Progenitor cell of endocrine pancreas (in vitro differentiated cells): ENCODE measurements at places on chromosomes 7 and 10. TPM values are rescaled to one million over a fixed set of nuclear protein-coding genes. Genes with fewer than 3 reads are reported as not detected.

DNA sequence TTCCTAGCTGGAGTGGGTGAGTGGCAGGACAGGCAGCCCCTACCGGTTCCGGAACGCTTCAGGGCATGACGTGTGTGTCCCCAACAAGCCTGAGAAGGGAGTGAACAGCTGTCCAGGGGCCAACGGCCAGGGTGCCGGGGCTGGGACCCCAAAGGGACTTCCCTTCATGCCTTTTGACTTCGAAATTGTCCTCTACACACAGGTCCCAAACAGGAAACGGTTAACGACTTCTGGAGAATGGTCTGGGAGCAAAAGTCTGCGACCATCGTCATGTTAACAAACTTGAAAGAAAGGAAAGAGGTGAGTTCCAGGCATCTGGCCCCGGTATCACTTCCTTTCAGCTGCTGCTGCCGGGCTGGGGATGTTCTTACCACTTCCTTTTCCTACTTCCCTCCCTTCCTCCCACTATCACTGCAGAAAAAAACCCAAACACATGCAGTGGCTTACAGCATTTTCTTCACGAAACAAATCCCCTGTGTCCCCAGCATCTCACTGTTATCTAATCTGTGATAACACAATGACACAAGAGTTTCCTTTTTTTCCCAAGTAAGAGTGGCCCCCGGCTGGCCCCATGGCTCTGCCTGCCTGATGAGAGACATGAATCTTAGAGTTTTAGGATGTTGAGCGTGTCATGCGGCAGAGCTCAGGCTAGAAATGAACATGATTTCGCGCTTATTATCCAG lies 63.2 kb downstream of the MKI67 start:
- no peak for DNase-seq

DNA sequence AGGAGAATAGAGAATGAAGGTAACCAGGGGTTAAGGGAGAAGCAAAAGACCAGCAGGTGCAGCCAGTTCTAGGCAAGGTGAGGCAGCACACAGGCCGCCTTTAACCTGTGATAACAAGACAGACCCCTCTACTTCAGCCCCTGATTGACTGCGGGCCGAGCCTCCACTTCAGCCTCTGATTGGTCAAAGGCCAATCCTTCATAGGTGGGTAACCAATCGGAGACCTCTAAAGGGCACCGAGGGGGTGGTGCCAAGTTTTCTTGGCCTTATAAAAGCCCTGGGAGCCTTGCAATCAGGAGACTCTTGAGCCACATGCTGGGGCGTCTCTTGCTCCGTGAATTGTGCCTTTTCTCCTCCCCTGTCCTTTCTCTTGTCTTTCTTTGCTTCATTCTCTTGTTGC lies 98.8 kb downstream of the ELFN1 start:
- no peak for DNase-seq

GRCh38 chr7:158734861-158735260 lies 30.3 kb upstream of the NCAPG2 start:
- no peak for DNase-seq

- DNase-seq: peak; percentile 7
Observed at GRCh38 chr10:131848296-131848695, 52.5 kb upstream of the PPP2R2D start.

DNA sequence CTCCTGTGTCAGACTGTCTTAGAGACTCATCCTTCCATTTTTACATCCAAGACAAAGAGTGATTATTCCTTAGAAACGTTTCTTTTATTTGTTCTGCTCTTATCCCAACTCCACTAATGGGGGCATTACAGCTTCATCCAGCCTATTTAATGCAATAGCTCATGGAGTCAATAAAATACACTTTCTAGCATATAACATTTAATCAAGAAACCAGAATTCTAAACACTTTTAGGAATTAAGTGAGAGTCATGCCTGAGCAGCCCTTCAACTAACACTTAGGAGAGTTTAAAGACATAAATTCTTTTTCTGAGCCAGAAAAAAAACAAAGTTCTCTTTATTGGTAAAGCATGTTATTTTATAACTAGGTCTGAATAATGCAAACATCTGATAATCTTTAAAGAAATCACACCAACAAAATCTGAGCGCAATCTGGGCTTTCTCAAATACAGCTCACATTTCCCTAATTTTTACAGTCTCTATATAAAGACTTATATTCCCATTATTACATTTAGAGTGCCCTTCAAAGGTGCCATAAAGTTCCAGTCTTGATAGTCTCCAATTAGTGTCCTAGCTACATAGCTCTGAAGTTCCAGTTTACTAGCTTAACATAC lies 361.7 kb upstream of the HPS1 start:
- no peak for DNase-seq

GRCh38 chr7:32381024-32381601 lies 109.1 kb downstream of the LSM5 start:
- no peak for DNase-seq

DNA sequence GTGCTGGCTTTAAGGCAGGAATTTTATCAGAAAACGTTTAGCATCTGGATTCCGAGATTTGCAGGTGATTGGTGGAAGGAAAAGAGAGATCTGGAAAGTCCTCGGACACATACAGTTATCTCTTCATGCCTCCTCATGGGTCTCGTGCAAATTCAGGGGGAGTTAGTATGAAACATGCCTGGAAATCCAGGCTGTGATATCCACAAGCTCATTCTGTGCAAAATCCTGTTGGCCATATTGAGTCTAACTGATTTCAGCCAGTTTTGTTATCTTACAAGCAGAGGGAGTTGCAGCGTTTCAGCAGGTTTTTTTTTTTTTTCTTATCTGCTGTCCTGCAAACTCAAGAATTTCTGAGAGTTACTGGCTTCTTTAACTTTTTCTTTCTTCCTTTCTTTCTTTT lies 411.5 kb downstream of the GALNT17 start:
- no peak for DNase-seq

- no peak for DNase-seq
Observed at GRCh38 chr7:130891254-130892094, 157.5 kb upstream of the KLF14 start.

- DNase-seq: no peak
Observed at GRCh38 chr10:120431251-120431651, 25.8 kb upstream of the PLPP4 start.

DNA sequence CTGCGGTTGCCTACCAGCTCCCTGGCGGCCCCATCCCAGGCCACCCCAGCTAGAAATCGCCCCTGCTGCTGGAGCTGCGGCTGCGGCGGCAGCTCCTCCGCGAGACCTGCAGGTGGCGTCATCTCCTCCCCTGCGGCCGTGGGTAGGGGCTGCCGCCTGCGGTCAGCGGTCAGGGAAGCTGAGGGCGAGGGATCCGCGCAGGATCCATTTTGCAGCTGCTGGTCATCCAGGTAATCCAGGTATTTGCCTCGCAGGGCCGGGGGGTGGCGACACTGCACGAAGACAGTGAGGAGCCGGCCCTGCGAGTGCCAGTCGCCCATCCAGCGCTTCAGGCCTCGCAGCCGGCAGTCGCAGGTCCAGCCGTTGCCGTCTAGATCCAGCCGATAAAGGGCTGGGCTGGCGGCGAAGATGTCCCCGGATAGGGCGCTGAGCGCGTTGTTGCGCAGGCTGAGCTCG lies 1.5 kb downstream of the TRIL start:
- DNase-seq: peak; percentile 77

- DNase-seq: no peak
Observed at GRCh38 chr7:102472126-102473041, 6.3 kb downstream of the POLR2J start.

DNA sequence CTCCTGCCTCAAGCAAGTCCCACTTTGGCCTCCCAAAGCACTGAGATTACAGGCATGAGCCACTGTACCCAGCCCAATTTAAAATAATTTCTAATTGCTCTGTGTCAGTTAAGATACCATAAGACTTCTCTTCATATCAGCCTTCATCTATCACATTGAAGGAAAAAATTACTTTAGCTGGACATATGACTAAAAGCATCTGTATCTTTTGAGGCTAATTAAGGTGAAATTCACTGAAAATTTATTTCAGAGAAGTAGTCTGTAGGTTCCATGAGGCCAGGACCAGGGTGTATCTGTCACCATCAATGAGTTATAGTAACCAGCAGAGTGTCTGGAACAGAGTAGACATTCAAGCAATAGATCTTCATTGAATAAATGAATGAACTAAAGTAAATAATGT lies 205.2 kb upstream of the PHYHIPL start:
- no peak for DNase-seq

GRCh38 chr10:95242581-95243317 lies 48.1 kb downstream of the PDLIM1 start:
- DNase-seq: peak; percentile 29

DNA sequence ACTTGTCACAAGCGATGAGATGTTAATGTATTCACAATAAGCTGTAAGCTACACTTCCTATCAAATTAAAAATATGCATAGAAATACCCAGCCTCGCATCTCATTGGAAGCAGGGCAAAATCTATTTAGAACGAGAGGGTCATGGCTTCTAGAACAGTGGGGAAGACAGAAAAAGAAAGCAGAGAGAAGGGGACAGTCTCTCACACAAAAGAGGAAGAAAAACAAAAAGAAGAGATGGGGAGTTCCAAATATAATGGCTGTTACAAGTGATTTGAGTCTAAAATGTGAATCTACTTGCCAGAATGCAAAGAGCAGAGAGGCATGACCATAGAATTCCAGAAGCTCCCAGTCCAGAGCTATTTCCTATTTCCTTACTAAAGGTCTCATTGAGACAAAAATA lies 13.8 kb downstream of the LRRN3 start:
- DNase-seq: no peak

- no peak for DNase-seq
Observed at GRCh38 chr7:12764458-12764891, 77.0 kb downstream of the ARL4A start.

- DNase-seq: no peak
Observed at GRCh38 chr7:123208793-123209192, 9.0 kb upstream of the SLC13A1 start.

DNA sequence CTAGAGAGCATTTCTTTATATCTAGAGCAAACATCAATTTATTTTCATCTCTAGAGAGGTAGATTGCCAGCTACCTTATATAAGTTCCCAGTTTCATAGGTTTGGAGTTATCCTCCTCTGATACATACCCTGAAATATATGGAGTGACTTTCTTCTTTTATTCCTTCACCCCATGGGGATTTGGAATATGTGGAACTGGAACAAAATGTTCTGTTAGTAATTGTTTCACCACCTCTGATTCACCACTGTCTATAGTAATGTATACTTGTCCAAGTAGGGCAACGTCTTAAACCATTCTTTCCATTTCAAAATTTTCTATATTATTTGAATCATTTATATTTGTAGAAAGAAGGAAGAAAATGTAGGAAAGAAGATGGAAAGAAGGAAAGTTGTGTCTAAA lies 511.2 kb upstream of the KCND2 start:
- no peak for DNase-seq

DNA sequence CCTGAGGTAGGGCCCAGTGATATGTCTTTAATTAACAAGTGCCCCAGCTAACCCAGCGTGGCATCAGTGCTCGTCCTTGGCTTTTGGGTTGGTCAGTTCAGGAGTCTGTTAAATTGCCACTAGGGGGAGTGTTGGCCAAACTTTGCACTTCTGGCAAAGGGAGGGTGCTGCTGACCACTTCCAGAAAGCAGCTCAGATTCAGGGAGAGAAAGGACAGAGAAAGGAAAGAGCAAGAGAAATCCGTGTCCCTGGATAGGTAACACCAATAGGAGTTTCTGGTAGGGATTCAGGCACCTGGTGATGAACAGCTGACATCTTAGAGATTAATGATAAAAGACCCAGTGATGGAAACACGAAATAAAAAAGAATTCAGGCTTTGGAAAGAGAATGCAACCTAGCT lies 243.1 kb upstream of the AOAH start:
- peak; percentile 30 for DNase-seq

DNA sequence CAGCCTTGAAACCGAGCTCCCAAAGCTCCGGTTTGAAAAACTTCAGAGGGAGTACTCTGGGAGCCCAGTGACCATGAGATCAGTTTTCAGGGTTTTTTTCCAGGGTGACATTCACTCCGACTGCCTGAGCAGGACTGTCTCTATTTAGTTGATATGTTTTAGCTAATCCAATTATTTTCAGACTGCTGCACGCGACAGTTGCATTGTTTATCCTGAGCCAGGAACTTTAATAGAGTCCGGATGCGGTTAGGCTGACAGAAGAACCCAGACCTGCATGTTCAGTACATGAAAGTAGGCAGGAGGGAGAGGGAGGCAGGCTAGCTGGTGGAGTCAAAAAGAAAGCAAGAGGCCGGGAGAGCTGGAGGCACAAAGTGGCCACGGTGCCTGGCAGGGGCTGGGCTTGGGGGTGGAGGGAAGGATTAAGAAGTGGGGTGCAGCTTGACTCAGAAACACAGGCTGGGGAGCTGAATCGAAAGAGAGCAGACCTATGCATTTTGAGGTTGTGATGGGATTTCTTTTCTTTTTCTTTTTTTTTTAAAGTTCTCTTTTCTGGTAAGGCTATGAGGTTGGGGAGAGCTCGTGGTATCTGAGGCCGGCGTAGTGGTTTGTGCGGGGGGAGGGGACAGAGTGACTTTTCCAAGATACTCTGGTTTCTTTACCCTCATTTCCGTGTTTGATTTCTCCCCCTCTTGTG lies 5.7 kb downstream of the GATA3 start:
- DNase-seq: no peak

GRCh38 chr10:22002591-22003176 lies 846 bp downstream of the DNAJC1 start:
- no peak for DNase-seq

DNA sequence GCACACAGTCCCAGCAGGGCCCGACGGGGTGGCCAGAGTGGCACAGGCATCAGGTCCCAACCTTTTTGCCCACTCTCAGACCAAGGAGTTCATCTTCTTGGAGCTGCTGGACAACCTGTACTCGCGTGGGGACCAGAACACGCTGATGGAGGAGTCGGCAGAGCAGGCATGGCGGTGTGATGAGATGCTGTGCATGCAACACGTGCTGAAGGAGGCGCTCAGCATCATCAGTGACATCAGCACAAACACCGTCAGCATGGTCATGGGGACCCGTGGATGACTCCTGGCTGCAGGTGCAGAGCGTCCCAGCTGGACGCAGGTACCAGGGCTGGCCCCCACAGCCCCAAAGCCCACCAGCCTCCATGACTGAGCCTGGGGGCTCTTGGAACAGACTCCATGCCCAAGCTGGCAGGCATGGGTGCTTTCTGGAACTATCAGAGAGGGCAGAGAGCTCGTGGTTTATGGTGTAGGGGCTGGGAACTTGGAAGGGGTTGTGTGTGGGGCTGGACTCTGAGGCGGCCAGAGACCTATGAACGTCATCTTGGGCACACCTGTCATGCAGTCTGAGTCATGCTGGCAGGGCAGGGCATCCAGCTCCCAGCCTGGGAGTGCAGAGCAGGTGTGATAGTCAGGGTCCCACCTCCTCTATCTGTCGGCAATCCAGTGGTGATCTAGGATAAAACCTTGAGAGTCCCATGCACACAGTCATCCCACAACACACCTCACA lies 8.2 kb upstream of the MTPAP start:
- no peak for DNase-seq

The PTF1A gene
- total RNA-seq: 41.3 and 50.7 TPM in 2 replicates

The DLX6 gene
- 0.38 and 1.00 TPM in 2 replicates for total RNA-seq

The NUDCD3 gene
- total RNA-seq: 86.2 and 89.0 TPM in 2 replicates

The MGAM2 gene
- total RNA-seq: 1.2 and 1.6 TPM in 2 replicates

The TMEM140 gene
- total RNA-seq: 0.14 TPM in 1 of 2 replicates, not detected in the other

The MMP21 gene
- not detected in 2 replicates for total RNA-seq

The IGFBP3 gene
- total RNA-seq: 8.6 and 10.3 TPM in 2 replicates

The HYCC1 gene
- total RNA-seq: 65.2 and 66.0 TPM in 2 replicates

The COBL gene
- 19.8 and 21.3 TPM in 2 replicates for total RNA-seq
